NCI-H226 (cell line): ENCODE measurements at places on chromosomes 13 and 19.

DNA sequence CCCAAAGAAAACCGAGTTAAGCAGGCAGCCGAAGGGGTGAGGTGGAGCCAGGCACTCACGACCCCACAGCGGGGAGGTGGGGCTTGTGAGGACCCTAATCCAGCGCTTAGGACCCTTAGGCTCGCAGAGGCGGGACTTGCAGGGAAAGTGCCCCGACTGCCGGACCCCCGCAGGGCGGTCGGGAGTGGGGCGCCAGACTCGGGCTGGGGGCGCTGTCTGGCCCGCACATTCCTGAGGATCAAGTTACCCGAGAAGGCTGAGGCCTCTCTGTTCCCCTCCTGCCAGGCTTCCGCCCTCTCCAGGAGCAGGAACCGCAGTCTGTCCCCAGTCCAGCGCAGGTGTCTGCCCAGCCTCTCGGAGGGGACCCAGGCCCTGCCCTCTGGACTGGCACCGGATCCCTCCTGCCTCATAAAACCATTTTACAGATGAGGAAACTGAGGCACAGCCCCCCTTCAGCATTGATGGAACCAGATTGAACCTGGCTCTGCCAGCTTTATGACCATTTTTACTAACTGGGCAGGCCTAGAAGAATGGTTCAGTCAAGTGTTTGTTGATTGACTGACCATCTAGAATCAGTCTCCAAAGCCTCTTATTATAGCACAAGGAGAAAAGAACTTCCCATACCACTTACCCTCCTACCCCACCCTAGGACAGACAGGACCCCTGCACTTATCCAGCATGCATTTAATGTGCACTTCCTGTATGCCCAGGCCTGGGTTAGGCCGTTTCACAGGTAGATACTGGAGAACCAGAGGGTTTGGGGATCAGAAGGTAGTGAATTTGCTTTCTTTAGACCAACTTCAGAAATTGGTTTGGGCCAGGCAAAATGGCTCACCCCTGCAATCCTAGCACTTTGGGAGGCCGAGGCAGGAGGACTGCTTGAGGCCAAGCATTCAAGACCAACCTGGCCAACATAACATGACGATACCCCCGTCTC lies 6.7 kb upstream of the JUND start:
- no peak for DNase-seq

- no peak for DNase-seq
Observed at GRCh38 chr13:26721251-26722121, 39.1 kb downstream of the GPR12 start.

DNA sequence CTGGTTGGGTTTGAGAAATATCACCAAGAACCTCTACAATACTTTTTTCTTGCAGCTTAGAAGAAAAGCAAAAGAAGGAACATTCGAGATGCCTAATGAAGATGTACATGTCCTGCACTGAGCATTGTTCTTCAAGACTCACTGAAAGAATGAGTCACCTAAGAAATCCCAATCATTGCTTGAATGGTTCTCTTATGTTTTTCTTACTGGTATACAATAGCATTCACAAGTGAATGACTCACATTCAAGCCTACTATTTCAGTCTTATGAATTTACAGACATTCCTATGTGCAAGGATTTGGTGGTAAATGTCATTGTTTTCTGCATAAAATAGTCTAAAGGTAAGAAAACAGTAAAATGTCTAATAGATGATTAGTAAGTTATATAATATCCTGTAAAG lies 594.6 kb downstream of the PCDH9 start:
- peak; percentile 82 for DNase-seq

- peak; percentile 51 for DNase-seq
Observed at GRCh38 chr13:49063497-49063896, 87.8 kb downstream of the FNDC3A start.

DNA sequence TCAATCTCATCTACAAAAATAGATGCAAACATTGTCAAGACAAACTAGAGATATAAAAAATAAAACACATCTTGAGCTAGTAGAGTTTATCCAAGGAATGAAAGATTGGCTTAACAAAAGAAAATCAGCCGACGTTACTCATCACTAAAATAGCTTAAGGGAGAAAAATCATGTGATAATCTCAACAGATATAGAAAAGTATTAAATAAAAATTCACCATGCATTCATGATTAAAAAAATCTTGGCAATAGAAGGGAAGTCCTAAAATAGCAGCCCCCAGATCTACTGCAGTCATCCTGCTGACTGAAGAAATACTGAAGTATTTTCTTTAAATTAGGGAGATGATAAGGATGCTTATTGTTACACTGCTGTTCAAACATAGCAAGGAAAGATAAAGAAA lies 12.6 kb upstream of the DCLK1 start:
- peak; percentile 4 for DNase-seq

DNA sequence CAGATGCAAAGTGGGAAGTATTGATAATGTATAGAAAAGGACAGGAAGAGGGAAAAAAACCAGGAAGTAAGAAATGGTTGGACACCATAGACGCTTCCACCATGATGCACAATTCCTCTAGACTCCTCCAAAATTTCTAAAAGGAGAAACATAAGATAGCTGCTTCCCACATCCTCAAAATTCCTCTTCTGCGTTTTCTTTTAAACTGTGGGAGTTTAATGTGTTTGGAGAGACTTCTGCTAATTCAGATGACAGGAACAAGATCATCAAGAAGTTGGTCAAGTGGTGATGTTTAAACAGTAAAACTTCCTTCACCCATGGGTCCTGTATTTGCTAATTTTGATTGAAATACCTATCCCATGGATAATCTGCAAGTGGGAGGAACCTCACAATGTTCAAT lies 130.2 kb downstream of the IRS2 start:
- no peak for DNase-seq

- DNase-seq = no peak
Observed at GRCh38 chr13:90281709-90282108, 1065.8 kb upstream of the MIR17HG start.

DNA sequence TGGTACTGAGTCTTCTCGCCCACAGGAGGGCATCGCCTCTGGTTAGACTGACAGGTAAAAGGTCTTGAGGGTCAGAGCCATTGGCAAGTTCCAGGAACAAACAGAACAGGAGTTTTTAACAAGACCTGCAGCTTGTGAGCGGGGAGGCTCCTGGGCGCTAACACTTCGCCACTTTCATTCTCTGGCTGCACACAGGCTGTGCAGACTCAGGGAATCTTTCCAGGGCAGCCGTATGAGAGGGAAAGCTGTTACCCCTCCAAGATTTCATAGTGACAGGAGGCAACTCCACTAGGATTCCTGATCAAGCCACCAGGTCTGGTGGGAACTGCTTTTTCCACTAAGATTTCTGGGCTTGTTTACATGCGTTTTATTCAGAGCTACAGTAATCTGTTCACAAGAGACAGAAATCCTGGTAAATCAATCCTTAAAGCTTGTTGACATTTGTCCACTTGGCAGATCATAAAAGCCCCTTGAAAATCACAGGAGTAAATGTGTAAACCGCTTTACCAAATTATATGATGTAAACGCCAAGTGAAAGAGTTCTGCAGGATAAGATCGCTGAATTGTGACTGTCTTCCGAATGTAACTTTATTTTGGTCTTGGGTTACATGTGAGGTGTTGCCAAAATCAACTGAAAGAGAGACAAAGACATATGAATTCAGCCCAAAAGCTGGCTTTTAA lies 190.6 kb downstream of the MZT1 start:
- no peak for DNase-seq

- DNase-seq = no peak
Observed at GRCh38 chr13:42258747-42259146, 13.2 kb upstream of the AKAP11 start.

DNA sequence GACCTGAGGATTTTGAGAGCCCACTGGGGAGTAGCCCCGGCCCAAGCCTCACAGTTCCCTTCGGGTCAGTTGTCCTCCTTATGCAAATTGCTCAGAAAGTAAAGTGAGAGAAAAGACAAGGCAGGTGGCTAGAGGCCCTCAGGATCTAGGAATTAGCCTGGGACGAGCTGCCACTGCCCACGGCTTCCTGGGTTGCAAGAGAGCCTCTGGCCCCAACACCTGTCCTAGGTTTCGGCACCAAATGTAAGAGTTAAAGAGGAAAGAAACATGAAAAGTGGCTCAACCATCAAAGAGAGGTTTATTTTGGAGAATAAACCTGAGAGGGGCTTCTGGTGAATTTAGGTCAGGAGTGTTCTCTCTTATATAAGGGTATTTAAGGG lies 25.6 kb downstream of the TMEM255B start:
- no peak for DNase-seq

DNA sequence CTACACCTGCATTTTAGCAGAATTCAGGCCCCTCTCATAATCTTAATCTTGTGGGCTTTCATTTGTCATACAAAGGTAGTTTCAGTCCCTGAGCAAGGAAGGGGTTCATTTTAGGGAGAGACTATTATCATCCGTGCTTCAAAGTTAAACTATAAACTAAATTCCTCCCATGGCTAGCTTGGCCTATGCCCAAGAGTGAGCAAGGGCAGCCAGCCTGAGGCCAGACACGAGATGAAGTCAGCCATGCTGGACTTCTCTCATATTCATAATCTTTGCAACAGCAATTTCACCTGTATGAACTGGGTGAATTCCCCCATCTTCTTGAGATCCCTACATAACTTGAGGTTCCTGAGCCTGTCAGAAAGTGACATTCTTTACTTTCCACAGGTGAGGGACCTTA lies 13.0 kb downstream of the ERICH4 start:
- peak; percentile 17 for DNase-seq

DNA sequence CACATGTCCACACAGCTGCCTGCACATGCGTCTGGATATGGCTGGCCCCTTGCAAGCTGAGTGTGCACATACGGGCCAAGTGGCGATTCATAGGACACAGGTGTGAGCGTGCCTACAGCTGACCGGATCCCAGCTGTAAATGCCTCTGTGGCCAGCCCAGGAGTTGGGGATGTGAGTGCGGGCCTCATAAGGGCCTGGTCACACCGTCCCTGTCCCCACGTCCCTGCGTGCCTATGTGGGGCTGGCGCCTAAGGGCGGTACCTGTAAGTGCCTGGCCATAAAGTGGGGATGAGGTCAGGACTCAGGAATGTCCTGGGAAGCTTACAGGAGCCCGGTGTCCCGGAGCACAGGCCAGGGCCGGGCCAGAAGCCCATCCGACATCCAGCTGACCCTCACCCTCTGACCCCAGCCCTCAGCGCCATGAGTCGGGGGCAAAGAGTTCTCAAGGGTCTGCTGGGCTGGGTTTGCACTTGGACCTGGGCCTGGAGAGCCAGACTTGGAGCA lies 1.3 kb upstream of the ARHGAP45 start:
- DNase-seq = peak; percentile 60

DNA sequence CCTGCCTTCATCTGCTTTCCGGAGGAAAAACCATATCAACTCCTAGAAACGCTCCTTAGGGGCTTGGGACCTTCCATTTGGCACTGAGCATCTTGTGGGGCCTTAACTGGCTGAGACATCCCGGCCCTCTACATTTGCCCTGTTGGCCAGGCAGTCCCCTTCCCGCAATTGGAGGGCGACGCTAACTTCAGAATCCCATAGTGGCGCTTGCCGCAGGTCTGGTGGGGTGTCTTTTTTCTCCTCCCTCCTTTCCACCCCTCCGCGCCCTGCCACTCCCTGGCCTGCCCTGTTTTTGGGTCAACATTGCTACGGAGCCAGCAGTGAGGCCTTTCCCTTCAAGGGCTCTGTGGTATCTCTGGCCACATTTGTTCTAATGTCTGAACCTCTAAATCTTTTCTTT lies 13.6 kb upstream of the CRTC1 start:
- DNase-seq = no peak

DNA sequence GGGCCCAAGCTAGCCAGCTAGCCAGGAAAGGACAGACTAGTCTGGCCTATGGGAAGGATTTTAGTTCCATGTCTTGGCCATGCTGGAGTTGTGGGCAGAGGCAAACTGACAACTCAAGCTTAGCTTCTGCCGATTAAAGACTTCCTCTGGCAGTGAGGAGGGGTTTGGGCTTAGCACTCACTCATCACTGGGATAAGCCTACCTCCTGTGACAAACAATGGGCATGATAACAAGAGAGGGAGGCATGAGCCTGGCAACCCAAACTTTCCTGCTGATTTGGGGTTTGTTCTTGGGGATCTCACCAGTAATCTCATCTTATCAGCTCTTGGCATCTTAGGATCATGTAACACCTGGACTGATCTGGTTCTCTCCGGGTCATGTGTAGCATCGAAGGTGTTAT lies 83.6 kb downstream of the KL start:
- no peak for DNase-seq

DNA sequence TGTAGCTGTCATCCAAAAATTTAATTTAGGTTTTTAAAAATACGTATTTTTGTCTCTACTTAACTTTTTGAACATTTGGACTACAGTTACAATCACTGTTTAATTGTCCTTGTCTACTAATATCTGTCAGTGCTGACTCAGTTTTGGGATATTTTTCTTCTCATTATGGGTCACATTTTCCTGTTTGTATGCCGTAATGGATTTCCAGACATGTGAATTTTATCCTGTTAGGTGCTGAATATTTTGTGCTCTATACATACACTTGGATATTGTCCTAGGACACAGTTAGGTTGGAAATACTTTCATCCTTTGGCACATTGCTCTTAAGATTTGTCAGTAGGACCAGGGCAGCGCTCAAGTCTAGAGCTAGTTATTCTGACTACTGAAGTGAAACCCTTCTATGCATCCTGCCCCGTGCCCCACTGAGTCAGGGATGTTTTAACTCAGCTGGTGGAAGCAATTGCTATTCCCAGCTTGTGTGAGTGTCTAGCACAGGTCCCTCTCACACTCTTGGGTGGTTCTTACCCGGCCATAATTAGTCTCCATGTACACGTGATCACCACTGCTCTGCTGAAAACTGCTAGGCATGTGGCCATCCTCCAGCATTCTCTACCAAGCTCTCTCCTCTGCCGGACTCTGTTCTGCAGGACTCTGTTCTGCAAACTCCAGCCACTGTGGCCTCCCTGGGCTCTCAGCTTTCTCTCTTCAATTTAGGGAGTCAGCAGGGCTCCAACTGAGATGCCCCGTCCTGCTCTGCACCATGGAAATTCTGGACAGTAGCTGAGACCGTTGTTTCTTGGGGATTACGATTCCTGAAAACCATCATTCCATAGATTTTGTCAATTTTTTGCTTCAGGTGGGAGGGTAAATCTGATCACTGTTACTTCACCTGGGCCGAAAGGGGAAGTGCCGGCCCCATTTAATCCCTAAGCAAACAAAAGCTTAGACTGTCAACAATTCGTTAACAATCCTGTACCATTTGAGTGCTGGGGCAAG lies 11.1 kb downstream of the PROZ start:
- DNase-seq = no peak

- DNase-seq = peak; percentile 34
Observed at GRCh38 chr19:34067861-34068271, 104.4 kb upstream of the LSM14A start.
